ENCODE measurements at places on chromosomes 7 and 10.

GRCh38 chr7:26594553-26594952 is 269.8 kb downstream of the SKAP2 start:
- no peak for DNase-seq

GRCh38 chr7:112481833-112482670 is 1.3 kb downstream of the LSMEM1 start:
- peak; percentile 77 for DNase-seq

- no peak for DNase-seq
Observed at GRCh38 chr7:155452505-155453295, 5.2 kb upstream of the EN2 start.

GRCh38 chr7:155468785-155469148 is 10.8 kb downstream of the EN2 start:
- no peak for DNase-seq

GRCh38 chr7:137476937-137477336 is 133.4 kb upstream of the PTN start:
- no peak for DNase-seq

- DNase-seq: no peak
Observed at GRCh38 chr7:85316489-85316888, 129.6 kb upstream of the SEMA3D start.

DNA sequence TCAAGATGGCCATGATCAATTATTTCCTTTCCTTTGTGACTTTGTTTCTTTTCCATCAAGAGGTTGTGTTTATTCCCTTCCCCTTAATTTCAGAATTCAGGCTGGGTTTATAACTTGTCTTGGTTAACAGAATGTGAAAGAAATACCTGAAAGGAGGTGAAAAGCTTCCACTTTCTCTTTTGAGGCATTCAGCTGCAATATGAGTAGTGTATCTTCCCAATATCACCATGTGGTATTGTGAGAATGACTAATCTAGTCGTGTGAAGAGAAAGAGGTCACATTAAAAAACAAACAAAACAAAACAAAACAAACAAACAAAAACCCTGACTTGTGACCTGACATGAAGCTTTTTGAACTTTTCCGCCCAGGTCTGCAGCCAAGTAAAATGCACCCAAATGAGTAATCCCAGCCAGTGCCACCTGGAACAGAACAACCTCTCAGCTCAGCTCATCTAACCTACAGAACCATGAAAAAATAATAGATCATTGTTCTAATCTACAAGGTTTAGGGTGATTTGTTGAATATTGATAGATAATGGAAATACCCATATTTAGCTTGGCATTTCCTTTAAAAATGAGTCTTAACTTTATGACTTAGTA is 70.8 kb upstream of the TEX47 start:
- DNase-seq: no peak

DNA sequence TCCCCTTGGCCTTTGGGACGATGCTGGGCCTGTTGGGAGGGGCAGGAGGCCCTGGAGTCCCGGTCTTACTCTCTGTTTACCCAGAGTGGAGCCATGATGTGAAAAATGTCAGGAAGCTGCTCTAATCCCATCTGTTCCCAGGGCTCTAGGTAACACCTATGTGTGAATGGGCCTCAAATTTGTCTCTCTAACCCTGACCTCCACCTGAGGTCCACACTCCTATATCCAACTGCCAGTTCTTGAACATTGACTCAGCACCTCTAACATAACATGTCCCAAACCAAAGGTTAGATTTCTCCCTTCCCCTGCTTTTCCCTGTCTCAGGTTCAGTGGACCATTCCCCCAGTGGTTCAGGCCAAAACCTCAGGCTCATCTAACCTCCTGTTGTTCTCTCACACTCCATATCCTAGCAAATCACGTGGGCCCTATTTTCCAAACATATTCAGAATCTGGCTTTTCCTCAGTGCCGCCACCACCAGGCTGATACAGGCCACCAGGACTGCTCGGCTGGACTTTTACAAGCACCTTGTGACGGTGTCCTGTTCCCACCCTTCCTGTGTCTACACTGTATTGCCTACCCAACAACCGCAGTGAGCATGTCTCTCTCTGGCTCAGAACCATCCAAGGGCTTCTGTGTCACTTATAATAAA is 130.6 kb downstream of the ATXN7L1 start:
- no peak for DNase-seq

DNA sequence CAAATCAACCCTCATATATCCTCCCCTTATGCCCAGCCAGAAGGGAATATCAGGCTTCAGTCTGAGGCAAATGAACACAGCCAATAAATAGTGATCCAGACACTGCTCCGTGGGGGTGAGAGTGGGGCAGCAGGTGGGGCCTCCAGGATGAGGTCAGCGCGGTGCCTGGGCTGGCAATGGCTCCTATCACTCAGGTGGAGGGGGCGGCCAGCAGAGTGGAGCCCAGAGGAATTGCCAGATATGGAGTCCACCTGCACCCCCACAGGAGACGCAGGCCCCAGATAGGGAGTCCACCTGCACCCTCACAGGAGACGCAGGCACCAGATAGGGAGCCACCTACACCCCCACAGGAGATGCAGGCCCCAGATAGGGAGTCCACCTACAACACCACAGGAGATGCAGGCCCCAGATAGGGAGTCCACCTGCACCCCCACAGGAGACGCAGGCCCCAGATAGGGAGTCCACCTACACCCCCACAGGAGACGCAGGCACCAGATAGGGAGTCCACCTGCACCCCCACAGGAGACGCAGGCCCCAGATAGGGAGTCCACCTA is 78.0 kb upstream of the PPP2R2D start:
- no peak for DNase-seq

DNA sequence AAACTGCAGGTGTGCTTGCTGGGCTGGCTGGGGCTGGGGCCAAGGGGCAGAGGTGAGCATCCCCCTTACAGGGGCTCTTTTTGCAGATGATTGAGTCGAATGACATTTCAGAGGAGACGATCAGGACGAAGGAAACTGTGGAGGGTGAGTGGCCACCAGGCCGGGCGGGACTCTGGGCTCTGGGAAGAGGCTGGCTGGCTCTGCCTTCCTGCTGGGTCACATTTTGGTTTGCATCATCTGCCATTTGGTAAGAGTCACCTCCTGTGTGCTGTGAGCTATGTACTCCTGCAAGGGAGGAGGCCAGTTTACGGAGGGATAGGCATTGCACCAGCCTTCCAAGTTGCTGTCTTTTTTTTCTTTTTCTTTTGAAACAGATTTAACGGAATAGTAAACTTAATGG is 73.0 kb upstream of the GTF2IRD1 start:
- DNase-seq: no peak

GRCh38 chr10:124737708-124738107 is 6.5 kb downstream of the FAM53B start:
- no peak for DNase-seq

GRCh38 chr7:155337946-155338631 is 40.4 kb downstream of the INSIG1 start:
- DNase-seq: no peak

DNA sequence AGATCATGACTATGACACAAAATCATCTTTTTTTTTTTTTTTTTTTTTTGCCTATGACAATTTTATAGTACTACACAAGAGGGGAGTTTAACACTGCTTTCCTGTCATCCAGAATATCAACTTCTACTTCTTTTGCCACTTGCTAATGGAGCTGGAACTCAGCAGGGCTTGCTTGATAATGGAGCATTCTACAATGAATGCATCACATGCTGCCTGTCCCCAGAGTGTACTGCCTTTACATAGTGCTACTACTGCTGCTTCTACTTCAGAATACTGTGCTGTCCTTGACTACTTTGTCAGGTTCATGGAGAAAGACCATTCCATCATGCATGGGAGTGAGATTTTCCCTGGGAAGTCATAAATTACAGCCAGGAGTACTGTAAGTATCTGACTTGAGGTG is 338.6 kb upstream of the SEMA3A start:
- no peak for DNase-seq
